ENCODE measurements at places on chromosomes 6 and 20. TPM values are rescaled to one million over a fixed set of nuclear protein-coding genes. Genes with fewer than 3 reads are reported as not detected.

DNA sequence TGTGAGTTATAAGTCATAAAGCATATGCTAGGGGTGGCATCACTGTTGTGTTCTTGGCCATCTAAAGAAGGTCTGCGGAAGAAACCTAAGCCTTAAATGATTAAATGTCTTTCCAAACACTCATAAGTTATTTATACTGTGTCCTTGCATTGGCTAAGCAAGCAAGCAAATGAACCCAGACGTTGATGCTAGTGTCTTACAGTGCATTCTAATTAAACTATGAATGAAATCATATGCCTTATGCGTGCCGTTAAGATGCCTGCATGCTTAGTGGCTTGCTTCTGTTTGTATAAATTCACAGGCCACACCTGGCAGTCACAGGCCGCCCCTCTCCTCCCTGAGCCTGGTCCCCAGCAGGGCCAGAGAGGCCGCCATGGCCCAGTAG, 49.9 kb downstream of the RIN2 start:
- H3K36me3 ChIP-seq: peaks cover 4% of the 10 kb centered on the region
- peaks cover 13% of the 10 kb centered on the region for H3K4me1 ChIP-seq
- no peak overlapping the region for H3K27ac ChIP-seq
- H3K27me3 ChIP-seq: no peaks in the 10 kb centered on the region
- no peak overlapping the region for H3K4me3 ChIP-seq
- DNase-seq: no peak

- peaks cover 61% of the 10 kb centered on the region for H3K4me1 ChIP-seq
- H3K4me3 ChIP-seq: no peak overlapping the region
- no peak overlapping the region for H3K27ac ChIP-seq
- no peak for DNase-seq
- no peaks in the 10 kb centered on the region for H3K27me3 ChIP-seq
Observed at GRCh38 chr20:49695830-49696229, 17.8 kb downstream of the B4GALT5 start.

DNA sequence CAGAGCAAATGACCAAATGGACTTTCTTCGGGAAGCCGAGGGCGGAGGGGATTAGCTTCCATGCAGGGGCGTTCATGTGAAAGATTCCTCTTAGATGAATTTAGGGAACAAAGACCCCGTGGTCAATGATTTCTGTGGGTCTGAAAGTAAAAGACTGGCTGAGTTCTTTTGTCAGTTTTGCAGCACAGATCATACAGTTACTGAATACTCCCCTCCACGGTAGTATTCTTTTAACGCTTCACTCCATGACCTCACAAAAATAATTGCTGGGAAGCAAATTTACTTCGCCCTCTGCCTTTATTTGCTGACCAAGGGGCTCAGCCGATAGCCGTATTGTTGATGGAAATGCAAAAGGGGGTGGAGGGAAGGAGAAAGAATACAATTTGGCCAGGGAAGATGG, 86.0 kb upstream of the SALL4 start:
- no peaks in the 10 kb centered on the region for H3K27me3 ChIP-seq
- no peak overlapping the region for H3K4me3 ChIP-seq
- no peaks in the 10 kb centered on the region for H3K4me1 ChIP-seq
- H3K27ac ChIP-seq: no peak overlapping the region
- H3K36me3 ChIP-seq: no peaks in the 10 kb centered on the region

DNA sequence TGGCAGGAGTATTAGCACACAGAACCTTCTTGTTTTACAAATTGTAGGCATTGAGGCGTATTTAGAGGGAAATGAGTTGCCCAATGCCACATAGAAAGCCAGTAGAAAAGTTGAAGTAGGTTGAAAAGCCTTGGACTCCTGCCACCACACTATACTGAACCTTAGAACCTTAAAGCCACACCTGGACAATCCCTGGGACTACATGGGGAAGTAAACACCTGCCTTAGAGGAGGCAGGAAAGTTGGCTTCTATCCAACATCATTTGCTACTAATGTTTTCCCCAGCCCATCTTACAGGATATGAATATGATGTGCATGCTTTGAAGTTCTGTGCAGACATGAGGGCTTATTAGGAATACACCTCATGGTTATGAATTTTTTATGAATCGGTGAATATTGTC, 5.3 kb upstream of the EPPIN start:
- H3K36me3 ChIP-seq: no peaks in the 10 kb centered on the region
- H3K4me3 ChIP-seq: no peak overlapping the region
- no peak for DNase-seq
- no peaks in the 10 kb centered on the region for H3K4me1 ChIP-seq
- H3K27me3 ChIP-seq: peaks cover 5% of the 10 kb centered on the region
- H3K27ac ChIP-seq: no peak overlapping the region

GRCh38 chr6:13425943-13426931, 61.2 kb downstream of the GFOD1 start:
- no peak for DNase-seq
- no peak overlapping the region for H3K27ac ChIP-seq
- H3K4me3 ChIP-seq: no peak overlapping the region
- H3K27me3 ChIP-seq: peaks cover 14% of the 10 kb centered on the region
- H3K36me3 ChIP-seq: no peaks in the 10 kb centered on the region

DNA sequence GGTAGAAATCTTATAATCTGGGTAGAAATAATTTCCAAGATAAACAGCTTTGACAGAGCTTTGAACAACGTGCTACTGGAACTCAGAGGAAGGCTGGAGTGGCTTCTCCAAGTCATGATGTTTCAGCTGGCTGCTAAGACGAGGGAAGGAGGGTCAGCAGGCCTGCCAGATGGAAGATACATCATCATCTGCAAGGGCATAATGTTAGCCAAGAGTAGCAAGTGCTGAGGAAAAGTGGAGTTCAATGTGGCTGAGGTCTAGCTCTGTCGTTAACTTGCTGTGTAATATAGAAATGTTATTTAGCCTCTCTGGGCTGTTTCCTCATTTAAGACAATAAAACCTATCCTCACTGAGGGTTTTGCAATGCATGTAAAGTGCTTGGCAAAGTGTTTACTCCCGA, 35.1 kb downstream of the RGS17 start:
- no peak overlapping the region for H3K27ac ChIP-seq
- no peaks in the 10 kb centered on the region for H3K27me3 ChIP-seq
- H3K4me1 ChIP-seq: no peaks in the 10 kb centered on the region
- DNase-seq: no peak

- no peak for DNase-seq
- H3K27me3 ChIP-seq: no peaks in the 10 kb centered on the region
- peaks cover 3% of the 10 kb centered on the region for H3K4me1 ChIP-seq
Observed at GRCh38 chr20:40993794-40994540, 34.7 kb upstream of the TOP1 start.

The PHACTR1 gene
- polyA plus RNA-seq: 5.5 TPM

The GPLD1 gene
- 2.2 TPM for polyA plus RNA-seq

The OR12D3 gene
- not detected for polyA plus RNA-seq

The ZNF512B gene
- polyA plus RNA-seq: 8.1 TPM

The CLPSL2 gene
- not detected for polyA plus RNA-seq

The CNR1 gene
- 14.8 TPM for polyA plus RNA-seq
